ENCODE measurements at places on chromosomes 7 and 10.

DNA sequence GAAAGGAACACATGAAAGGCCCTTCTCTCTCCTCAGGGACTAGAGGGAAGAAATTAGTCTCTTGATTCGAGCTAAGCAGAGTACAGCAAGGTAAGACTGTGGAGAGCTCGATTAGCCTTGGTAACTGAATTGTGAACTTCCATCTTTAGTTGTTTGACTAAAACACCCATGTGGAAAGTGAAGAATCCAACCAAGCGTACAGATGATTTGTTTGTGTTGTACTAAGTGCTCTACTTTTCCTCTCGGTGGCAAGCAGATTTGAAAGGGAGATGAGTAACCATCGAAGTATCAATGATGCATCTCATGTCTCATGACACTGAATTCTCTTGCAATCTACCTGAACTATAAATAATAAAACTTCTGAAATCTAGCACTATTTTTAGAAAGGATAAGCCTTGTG lies 80.7 kb downstream of the FZD1 start:
- no peaks in the 10 kb centered on the region for H3K36me3 ChIP-seq
- no peak for DNase-seq
- H3K4me1 ChIP-seq: peaks cover 7% of the 10 kb centered on the region
- H3K27ac ChIP-seq: no peak overlapping the region
- H3K27me3 ChIP-seq: no peaks in the 10 kb centered on the region

- no peak overlapping the region for H3K27ac ChIP-seq
- no peak for DNase-seq
- H3K36me3 ChIP-seq: no peaks in the 10 kb centered on the region
- H3K4me3 ChIP-seq: no peak overlapping the region
- H3K27me3 ChIP-seq: no peaks in the 10 kb centered on the region
Observed at GRCh38 chr10:51999096-51999495, 299.7 kb upstream of the CSTF2T start.

DNA sequence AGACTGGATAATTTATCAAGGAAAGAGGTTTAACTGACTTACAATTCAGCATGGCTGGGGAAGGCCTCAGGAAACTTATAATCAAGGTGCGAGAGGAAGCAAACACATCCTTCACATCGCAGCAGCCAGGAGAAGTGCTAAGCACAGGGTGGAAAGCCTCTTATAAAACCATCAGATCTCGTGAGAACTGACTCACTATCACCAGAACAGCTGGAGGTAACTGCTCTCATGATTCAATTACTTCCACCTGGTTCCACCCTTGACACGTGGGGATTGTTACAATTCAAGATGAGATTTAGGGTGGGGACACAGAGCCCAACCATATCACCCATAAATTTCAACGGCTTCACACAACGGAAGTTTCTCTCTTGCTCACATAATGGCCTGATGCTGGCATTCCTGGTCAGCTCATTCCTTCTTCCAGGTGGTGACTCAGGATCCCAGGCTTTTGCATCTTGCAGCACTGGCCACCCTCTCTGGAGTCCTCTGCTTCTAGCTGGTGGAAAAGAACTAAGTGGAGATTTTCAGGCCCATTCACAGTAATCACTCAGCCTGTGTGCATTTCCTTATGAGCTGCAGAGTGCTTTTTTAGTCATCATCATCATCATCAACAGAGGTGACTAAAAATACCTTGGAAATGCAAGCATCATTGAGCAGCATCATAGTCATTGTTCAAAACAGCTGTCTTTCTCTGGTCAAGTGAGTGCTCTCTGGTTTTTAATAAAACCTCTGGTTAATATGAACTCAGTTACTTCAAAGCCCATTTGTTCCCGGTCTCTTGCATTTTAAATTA lies 308.1 kb downstream of the SFMBT2 start:
- DNase-seq: no peak
- no peak overlapping the region for H3K4me3 ChIP-seq
- no peaks in the 10 kb centered on the region for H3K36me3 ChIP-seq
- no peaks in the 10 kb centered on the region for H3K27me3 ChIP-seq
- no peaks in the 10 kb centered on the region for H3K4me1 ChIP-seq

- H3K27me3 ChIP-seq: no peaks in the 10 kb centered on the region
- no peak for DNase-seq
Observed at GRCh38 chr10:68618234-68618633, 58.1 kb downstream of the TET1 start.

GRCh38 chr10:8396675-8397074 lies 342.2 kb downstream of the GATA3 start:
- H3K36me3 ChIP-seq: no peaks in the 10 kb centered on the region
- no peak overlapping the region for H3K27ac ChIP-seq
- no peak for DNase-seq
- H3K4me3 ChIP-seq: no peak overlapping the region

GRCh38 chr7:128744366-128744905 lies 5.3 kb downstream of the CALU start:
- DNase-seq: no peak
- H3K4me3 ChIP-seq: no peak overlapping the region
- H3K27ac ChIP-seq: no peak overlapping the region
- peaks cover 14% of the 10 kb centered on the region for H3K36me3 ChIP-seq
- peaks cover 3% of the 10 kb centered on the region for H3K4me1 ChIP-seq

DNA sequence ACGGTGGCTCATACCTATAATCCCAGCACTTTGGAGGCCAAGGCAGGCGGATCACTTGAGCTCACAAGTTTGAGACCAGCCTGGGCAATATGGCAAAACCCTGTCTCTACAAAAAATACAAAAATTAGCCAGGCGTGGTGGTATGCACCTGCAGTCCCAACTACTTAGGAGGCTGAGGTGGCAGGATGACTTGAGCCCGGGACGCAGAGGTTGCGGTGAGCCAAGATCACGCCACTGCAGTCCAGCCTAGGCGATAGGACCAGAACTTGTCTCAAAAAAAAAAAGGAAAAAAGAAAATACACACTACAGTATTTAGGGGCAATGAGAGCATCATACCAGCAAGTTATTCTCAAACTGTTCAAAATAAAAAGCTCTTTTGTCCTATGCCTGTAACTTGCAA lies 59.5 kb downstream of the ABI1 start:
- H3K27me3 ChIP-seq: no peaks in the 10 kb centered on the region
- no peak overlapping the region for H3K27ac ChIP-seq
- H3K36me3 ChIP-seq: no peaks in the 10 kb centered on the region
- H3K4me1 ChIP-seq: no peaks in the 10 kb centered on the region
- no peak for DNase-seq

GRCh38 chr7:128039544-128039953 lies 8.3 kb upstream of the LRRC4 start:
- no peak overlapping the region for H3K27ac ChIP-seq
- H3K4me3 ChIP-seq: no peak overlapping the region
- no peaks in the 10 kb centered on the region for H3K27me3 ChIP-seq

DNA sequence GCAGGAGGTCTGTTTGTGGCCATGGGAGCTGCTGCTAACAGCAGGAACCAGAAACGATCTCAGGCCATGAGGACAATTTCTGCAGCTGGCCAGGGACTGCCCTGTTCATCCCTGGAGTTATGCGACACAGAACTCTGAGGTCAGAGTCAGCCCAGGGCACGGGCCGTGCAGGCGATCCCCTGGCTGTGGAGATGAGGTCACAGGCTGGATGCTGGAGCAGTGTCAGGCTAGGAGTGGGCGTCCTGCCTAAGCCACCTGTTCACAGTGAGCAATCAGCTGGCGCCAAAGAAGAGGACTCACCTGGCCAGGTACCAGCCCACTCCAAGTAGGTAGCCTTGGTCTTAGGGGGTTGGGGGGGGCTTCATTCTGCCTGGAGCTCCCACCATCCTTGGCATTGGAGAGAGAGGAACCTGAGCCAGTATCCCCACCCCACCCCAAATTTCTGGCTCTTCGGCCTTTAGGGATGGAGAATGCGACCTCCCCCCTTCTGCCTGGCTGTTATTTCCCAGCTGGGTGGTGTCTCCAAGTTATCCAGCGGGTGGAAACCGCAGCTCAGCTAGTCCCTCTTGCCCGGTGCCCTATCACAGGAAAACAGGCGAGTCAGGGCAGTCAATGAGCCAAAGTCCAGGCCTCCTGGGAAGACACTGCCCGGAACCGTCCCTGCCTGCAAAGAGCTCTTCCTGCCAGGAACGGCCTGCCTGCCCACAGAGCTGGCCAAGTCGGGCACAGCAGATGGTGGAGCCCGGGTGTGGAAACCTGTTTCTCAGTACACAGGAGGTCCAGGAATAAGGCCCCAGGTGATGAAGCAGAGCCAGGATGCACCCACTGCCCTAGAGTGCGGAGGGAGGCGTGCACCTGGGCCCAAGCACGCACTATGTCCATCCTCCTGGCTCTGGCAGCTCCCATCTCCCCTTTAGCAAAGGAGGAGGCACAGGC lies 1.8 kb upstream of the TTYH3 start:
- peak overlapping the region; percentile 79 for H3K27ac ChIP-seq
- no peaks in the 10 kb centered on the region for H3K36me3 ChIP-seq
- H3K27me3 ChIP-seq: no peaks in the 10 kb centered on the region
- peaks cover 31% of the 10 kb centered on the region for H3K4me1 ChIP-seq

GRCh38 chr7:55060636-55061022 lies 41.8 kb downstream of the EGFR start:
- H3K27me3 ChIP-seq: no peaks in the 10 kb centered on the region
- H3K4me3 ChIP-seq: no peak overlapping the region
- H3K36me3 ChIP-seq: peaks cover 10% of the 10 kb centered on the region
- no peak for DNase-seq
- H3K27ac ChIP-seq: no peak overlapping the region
- H3K4me1 ChIP-seq: peaks cover 9% of the 10 kb centered on the region

Data from mesenchymal stem cell (in vitro differentiated cells and primary cell).